ENCODE measurements at places on chromosomes 12 and 14.

GRCh38 chr12:3030821-3031429 is 46.3 kb upstream of the TSPAN9 start:
- DNase-seq, result no peak

DNA sequence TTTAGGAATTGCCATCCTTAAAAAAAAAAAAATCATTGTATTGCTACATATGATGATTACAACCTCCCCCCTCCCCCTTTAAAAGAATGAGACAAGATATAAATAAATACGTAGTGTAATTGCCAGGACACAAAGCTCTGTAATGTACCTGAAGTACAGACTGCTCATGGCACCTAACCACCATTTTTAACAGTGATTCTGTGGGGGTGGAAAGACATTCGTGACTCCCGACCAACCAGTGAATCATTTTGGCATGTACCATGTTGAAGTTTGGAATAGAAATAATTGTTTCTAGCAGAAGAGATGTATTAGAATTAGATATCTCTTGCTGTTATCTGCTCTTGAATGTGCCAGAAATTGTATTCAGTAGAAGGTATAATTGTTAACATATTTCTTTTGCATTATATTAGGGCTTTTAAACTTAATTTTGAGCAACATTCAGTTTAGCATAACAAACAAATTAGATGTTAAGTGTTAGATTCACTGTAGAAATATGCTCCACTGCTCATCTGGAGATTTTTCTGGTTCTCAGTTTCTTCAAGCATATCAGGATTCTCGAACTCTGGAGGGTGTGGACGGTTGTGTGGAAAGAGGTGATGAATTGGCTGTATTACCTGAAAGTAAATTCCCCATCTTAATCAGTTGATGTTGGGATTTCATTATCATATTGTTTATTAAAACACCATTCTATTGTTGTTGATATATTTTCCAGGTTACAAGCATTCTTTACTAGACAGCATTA is 31.1 kb downstream of the FRS2 start:
- DNase-seq, result no peak

GRCh38 chr12:121550974-121551634 is 29.7 kb downstream of the KDM2B start:
- no peak for DNase-seq

GRCh38 chr14:96176275-96176674 is 28.4 kb upstream of the BDKRB2 start:
- no peak for DNase-seq

- peak; percentile 44 for DNase-seq
Measured at GRCh38 chr12:118358612-118359540, 13.8 kb downstream of the TAOK3 start.

DNA sequence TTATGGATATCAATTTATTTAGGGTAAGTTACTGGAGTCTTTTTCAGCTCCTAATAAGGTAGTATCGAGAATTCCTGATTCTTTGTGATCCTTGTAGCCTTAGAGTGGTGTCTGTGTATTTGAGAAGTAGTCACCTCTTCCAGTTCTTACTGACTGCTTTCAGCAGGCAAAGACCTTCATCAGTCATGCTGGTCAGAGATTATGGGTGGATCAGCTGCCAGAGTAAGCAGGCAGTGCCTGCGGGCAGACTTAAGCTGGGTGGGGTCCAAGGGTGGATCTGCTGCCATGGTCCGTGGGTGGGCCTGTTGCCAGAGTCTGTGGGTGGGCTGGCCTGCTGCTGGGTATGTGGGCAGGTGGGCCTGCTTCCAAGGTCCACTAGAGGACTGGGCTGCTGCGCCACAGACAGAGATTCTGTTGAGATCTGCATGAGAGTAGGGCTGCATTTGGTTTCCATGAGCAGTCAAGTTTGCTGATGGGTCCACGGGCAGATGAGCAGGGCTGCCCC is 188.7 kb downstream of the ANO2 start:
- DNase-seq, result no peak
